Foreskin keratinocyte (primary cell): ENCODE measurements at places on chromosomes 3 and 15. TPM values are rescaled to one million over a fixed set of nuclear protein-coding genes. Genes with fewer than 3 reads are reported as not detected.
A peak's percentile ranks its signal among the peaks of the same experiment; 100 is the strongest.

DNA sequence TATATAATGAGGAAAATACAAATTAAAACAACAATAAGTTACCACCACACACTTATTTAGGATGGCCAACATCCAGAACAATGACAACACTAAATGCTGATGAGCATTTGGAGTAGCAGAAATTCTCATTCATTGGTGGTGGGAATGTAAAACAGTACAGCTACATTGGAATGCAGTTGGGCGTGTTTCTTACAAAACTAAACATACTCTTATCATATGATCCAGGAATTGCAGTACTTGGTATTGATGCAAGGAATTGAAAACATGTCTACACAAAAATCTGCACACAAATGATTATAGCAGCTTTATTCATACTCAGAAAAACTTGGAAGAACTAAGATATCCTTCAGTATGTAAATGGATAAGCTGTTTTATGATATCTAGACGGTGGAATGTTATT is 594.2 kb downstream of the ZBBX start:
- peak; percentile 61 for DNase-seq

GRCh38 chr3:46896386-46896785 is 18.9 kb downstream of the PTH1R start:
- no peak for DNase-seq

DNA sequence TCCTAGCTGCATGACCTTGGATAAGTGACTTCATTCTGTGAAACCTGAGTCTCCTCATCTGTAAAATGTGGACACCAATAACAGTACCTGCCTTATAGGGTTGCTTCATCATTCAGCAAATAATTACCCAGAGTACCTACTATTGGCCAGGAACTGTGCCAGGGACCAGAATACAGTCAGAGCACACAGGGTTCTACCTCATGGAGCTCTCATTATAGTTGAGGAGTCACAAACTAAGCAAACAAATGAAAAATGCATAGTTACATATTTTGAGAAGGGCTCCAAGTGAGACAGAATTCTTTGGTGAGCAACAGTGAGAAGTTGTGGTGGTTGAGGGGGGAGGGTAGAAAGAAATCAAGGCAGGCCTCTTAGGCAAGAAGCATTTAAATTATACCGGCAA is 308.6 kb upstream of the WNT5A start:
- peak; percentile 2 for DNase-seq

DNA sequence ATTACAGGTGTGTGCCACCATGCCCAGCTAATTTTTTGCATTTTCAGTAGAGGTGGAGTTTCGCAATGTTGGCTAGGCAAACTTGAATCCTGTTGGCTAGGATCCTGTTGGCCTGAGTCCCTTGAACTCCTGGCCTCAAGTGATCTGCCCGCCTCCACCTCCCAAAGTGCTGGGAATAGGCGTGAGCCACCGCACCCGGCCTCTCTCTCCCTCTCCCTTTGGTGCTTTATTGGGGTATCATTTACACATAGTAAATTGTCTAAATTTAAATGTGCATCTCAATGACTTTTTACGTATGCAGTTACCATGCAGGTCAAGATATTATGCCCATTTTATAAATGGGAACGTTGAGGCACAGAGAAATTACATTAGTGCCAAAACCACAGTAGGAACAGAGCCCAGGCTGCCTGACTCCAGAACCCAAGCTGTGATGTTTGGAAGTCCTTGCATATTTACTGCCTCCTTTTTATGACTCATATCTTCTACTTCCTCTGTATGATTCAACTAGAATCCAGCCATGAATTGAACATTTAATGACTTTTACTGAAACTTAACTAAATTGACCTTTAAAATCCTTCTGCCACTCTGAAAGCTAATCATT is 34.0 kb upstream of the RPP14 start:
- peak; percentile 78 for DNase-seq

DNA sequence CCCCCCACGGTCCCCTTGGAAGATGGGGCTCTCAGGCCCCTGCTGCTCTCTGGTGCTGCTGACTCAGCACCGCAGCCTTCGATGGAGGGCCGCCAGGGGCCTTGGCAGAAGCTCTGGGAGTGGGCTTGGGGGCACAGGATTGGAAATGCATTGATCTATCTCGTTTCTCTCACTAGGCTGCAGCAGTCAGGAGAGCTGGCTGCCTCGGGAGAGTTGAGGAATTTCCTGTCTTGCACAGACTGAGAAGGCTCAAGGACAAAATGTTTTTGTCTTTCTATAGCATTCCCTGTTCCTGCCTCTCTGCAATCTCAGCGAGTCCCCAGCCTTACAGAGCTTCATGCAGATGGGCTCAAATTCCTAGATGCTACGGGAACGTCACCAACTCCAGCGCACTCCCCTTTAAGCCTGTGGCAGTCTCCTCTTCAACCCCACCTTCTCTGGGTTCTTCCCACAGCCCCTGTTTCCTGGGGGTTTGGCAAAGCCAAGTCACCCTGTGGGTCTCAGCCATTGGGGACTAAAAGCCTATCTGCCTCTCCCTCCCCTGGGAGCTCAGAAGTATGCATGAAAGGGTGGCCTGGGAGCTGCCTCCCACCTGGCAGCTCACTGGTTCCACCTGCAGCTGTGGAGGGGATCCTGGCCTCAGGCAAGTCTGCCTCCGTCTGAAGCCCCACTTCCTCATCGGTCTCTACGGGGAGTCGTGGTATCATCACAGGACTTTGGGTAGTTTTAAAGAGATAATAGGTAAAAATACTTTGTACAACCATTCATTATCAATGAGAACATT is 127.4 kb upstream of the HACD2 start:
- no peak for DNase-seq

GRCh38 chr3:172911142-172911541 is 160.6 kb downstream of the ECT2 start:
- no peak for DNase-seq

DNA sequence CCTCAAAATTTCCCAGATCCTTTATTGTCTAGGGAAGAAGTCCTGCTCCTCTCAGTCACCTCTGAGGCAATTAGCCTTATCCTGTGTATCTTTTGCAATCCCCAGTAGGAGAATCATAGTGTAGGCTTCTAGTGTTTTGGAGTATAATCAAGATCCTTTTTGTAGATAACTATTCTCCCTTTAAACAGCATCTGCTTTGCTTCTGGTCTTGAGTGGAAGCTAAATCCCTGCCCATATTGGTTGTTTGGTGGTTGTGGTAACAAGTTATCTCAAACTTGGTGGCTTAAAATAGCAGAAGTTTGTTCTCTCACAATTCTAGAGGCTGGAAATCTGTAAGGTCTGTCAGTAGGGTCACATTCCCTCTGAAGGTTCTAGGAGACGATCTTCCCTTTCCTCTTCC is 217.5 kb upstream of the RASGRP1 start:
- no peak for DNase-seq

DNA sequence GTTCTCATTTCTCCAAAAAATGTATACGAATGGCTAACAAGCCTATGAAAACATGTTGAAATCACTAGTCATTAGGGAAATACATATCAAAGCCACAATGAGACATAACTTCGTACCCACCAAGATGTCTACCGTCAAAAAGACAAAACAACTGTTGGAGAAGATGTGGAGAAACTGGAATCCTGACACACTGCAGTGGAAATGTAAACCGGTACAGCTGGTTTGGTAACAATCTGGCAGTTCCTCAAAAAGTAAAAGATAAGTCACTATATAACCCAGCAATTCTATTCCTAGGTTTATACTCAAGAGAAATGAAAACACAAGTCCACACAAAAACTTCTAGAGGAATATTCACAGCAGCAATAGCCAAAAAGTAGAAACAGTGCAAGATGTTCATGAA is 7.0 kb downstream of the SCAPER start:
- DNase-seq: peak; percentile 39

- no peak for DNase-seq
Observed at GRCh38 chr3:151445273-151446001, 15.4 kb downstream of the IGSF10 start.

- DNase-seq: no peak
Observed at GRCh38 chr3:148723631-148724030, 25.9 kb downstream of the AGTR1 start.

DNA sequence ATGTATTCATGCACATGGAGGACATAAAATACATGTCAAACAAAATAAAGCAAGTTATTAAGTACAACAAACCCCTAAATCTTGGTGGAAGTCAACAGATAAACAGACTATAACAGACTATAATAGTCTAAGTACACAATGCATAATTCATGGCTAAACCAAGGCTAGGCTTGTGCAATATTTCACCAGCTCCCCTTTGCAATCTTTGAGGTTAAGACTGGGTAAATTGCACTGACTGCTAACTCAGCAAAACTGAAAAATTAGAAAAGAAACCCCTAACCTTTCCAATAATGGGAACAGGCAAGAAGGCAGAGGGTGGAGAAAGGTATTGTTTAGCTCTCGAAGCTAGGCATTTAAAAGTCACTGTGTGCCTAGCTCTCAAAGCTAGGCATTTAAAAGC is 304.9 kb upstream of the WNT5A start:
- DNase-seq: no peak

DNA sequence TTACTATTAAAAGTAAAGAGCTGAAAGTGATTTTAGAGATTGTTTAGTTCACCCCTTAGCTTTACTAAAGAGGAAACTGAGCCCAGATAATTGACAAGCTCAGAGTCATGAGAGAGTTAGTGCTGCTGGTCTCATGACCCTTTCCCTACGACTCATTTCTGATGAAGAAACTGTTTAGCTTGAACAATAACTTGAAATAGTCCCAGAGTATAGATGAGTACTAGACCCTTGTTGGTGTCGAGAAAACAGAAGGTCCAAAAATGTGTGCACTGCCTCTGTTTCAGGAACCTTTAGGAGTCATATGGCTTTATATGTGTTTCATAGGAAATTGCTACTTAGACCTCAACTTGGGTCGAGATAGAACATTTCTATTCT is 58.2 kb downstream of the IL16 start:
- no peak for DNase-seq

The SLC25A26 gene
- polyA plus RNA-seq: 24.2 and 26.6 TPM in 2 replicates

The TRAIP gene
- polyA plus RNA-seq: 14.5 and 16.0 TPM in 2 replicates

- DNase-seq: no peak
Observed at GRCh38 chr3:30141178-30141581, 465.2 kb upstream of the TGFBR2 start.

The ACAN gene
- 0.01 TPM in 1 of 2 replicates, not detected in the other for polyA plus RNA-seq

GRCh38 chr3:87997298-87997697 is 61.5 kb downstream of the CGGBP1 start:
- DNase-seq: no peak

- DNase-seq: no peak
Observed at GRCh38 chr15:65416845-65417416, 5.8 kb downstream of the IGDCC4 start.

- DNase-seq: no peak
Observed at GRCh38 chr15:63879995-63880394, 46.2 kb upstream of the HERC1 start.

GRCh38 chr3:32278714-32279113 is 40.2 kb downstream of the CMTM8 start:
- DNase-seq: peak; percentile 78

The NR2E3 gene
- polyA plus RNA-seq: 0.08 and 0.12 TPM in 2 replicates

DNA sequence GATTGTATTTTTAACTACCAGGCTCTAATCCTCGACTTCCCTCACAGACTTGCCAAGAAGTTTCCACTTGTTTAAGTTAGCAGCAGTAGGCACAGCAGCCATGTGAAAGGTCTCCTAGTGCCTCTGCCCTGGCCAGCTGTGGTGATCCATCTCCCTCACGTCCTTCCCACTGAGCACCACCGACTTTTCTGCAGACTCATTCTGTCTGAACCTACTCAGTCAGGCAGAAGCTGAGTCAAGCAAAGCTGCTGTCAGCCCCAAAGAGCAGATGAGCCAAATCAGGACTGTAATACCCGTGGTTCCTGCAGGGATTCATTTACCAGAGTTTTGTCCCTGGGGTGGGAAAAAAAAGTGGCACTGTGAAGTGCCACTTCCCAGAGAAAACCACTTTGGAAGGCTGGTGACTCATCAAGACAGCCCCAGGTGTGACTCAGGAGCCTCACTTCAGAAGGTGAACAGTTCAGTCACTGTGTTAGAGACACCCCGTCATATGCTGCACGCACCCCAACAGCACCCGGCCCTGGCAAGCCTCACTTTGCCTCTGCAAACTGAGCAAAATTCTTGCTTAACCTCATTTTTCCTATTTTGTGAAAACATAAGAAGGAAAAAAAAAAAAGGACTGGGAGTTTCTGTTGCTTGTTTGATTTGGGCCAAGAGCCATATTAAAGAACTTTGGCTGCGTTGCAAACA is 76.0 kb downstream of the WWTR1 start:
- DNase-seq: peak; percentile 90

The SSR3 gene
- 543 and 590 TPM in 2 replicates for polyA plus RNA-seq

GRCh38 chr3:181637456-181637855 is 74.3 kb upstream of the SOX2 start:
- no peak for DNase-seq
